Psoas muscle (tissue), 8 donors: ENCODE measurements at places on chromosomes 4 and X. TPM values are rescaled to one million over a fixed set of nuclear protein-coding genes. Genes with fewer than 3 reads are reported as not detected.

ADH4 gene
- polyA plus RNA-seq = 0.04 TPM

ARMCX2 gene
- 5.2 TPM for polyA plus RNA-seq

IQSEC2 gene
- polyA plus RNA-seq = 32.3 TPM

ARHGAP36 gene
- 0.01 TPM for polyA plus RNA-seq

AVPR2 gene
- polyA plus RNA-seq = 1.4 TPM

ETNPPL gene
- 1.1 TPM for polyA plus RNA-seq

GAGE12G gene
- polyA plus RNA-seq = not detected
